MM.1S (cell line): ENCODE measurements at places on chromosomes 6 and 20.

GRCh38 chr6:10730254-10730653, 7.4 kb downstream of the TMEM14C start:
- DNase-seq, result no peak

DNA sequence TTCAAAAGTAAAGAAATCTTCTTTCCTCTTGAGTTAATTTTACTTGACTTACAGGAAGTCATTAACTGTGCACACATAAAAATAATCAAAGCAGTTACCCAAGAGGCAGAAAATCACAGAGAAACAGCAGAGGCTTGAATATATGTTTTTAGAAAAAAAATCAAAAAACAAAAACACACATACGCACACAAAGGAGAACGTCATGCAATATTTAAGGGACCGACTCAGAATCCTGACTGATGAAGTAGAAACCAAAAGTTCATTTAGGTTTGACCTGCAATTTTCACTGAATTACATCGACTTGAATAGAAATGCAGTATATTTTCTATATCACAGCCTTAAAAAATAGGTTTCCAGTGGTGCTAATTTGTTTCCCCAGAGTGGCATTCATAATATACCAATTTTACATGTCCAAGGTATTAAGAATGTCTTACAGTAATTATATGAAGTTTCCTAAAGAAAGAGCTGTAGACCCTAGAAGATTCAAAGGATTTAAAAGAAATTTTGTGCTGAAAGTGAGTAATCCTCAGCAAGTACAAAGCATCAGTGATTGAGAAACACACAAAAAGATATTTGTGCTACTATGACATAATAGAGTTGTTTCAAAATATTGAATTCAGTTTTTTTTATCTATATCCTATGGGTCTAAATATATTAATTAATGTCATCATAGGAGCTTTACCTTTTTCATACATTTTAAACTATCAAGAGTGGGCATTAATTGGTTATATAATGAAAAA, 358.5 kb upstream of the RUNX2 start:
- DNase-seq, result no peak

DNA sequence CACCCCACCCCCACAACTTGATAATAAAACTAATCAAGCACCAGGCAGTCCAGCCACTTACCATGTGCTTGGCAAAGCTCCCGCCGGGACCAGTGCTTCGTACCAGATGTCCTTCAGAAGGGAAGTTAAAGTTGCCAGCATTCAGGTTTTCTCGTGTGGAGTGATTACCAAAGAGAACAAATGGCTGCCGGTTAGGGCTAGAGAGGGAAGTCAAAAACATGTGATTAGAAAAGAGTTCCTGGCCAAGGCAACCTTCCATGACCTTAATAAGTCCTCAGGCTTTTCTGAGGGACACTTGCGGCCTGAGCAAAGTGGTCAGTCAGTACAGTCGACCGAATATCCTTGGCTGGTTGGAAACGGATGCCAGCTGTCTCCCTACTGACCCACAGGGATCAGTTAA, 67.0 kb downstream of the DNAAF9 start:
- DNase-seq, result no peak

GRCh38 chr6:106808758-106809157, 165.8 kb downstream of the CD24 start:
- DNase-seq, result no peak

DNA sequence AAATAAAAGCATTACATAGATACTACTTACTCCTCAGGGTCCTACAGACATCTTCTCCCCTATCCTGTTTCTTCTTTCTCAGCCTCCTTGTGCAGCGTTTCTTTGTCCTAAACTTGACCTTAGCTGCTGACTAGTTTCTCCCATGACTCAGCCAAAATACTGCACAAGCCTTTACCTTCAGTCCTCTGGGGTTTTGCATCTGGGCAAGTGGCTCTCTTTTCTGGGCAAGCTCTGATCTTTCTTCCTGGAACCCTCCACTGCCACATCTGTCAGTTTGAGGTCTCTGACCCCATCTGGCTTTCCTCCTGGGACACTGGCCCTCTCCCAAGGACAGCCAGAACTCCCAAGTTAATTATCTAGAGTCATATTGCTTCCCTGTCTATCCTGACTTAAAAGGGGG, 838.4 kb downstream of the DHX35 start:
- peak; percentile 17 for DNase-seq

DNA sequence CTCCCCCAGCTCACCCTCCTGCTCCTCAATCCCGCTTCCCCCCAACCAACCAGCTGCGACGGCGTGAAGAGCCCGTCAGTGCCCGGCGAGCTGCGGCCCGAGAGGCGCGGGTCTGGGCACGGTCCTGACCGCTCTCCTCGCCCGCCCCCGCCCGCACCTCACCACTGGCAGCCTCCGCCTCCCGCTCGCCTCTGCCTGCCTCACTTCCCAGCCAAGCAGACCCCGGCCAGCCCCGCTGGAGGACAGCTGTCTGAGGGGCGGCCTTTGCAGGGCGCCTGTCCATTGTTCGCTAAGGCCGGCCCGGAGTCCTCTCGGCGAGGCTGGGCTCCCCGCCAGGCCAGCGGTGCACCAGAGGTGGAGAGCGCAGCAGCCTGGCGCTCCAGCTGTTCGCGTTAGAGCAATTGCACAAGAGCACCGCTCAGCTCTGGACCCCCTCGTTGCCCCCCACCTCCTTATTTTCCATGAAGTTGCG, 1.3 kb downstream of the SOBP start:
- DNase-seq, result no peak

DNA sequence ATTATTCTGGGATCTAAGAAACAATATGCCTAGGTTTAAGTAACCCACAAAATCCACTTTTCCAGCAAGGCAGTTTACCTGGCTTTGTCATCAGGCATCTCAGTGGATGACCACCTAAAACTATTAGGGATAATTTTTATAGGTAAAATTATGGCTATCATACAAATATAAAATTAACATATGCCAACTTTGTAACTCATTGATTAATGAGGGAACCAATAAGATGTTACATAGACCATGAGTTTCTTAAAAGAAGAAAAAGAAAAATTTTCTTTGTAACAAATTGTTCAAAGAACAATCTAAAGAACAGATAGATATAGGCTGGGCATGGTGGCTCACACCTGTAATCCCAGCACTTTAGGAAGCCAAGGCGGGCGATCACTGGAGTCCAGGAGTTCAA, 49.7 kb upstream of the FILIP1 start:
- DNase-seq, result no peak

GRCh38 chr6:71040043-71040442, 83.2 kb upstream of the B3GAT2 start:
- no peak for DNase-seq

DNA sequence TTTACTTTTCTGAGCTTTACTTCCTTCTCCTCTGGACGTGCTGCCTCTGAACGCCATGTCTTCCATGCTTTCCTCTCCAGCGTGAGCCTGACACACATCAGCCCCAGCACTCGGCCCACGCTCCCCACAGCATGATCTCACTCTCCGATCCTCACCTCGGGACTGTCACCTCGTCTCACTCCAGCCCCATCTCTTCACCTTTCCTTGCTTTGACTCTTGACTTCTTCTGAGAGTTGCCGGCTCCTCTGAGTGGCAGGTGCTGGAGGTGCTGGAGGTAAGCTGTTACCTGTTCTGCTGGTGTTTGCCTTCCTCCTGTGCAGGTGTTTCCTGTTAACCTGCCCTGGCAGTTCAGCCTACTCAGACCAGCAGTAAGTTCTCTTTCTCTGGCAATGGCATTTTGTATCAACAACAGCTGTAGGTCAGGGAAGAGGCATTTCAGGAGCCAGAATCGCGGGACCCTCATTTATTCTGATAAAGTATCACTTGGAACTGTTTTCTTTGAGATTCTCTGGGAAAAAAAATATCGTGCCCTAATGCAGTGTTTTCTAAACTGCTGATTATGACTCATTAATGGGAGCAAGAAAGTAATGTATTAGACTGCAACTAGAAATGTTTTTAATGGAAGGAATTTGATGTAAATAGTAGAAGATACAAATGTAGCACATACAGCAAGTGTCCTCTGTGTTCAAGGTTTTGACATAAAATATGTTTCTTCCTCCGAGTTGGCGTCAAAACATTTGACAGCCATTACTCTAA, 106.5 kb downstream of the ARID1B start:
- peak; percentile 79 for DNase-seq

DNA sequence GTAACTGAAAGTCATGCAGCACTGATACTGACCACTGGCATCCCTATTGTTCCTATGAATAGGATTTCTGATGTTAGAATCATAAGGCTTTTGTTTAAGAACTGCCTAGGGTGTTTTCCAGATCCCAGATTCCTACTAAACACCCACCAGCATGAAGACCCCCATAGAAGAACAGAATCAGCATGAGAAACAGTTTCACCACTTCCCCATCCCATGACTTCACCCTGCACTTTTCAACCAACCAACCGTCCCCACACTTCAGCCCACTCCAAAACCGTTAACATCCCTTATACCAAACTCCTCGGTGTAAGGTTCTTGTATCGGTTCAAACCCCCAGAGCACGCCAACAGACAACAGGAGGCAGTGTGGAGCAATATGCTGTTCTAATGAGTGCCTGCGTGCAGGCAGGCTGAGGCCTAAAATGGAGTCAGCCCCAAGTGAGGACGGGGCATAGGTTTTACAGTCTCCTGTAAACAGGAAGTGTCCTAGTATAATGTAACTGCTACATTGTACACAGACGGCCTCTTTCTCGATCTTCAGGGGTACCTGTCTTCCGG, 11.4 kb upstream of the SSTR4 start:
- no peak for DNase-seq

DNA sequence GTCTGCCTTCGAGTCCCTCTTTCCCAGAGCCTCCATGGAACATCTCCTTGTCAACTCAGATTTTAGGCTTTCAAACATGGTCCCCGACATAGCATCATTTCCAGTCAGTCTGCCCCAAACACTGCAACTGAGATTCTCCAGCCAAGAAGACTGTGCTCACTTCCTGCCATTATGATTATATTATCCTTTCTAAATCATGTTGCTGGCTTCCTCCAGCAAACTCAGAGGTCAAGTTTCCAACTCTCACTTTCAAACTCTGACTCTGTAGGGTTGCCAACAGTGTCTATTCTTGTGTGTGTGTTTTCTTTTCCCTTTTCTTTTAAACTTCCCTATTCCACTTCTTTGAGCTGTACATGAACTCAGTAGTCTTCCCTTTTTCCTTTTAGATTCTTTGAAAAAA, 61.2 kb upstream of the TRAF3IP2 start:
- no peak for DNase-seq
